ENCODE measurements at places on chromosomes 7 and 10. TPM values are rescaled to one million over a fixed set of nuclear protein-coding genes. Genes with fewer than 3 reads are reported as not detected.

- no peak for DNase-seq
Observed at GRCh38 chr7:141511676-141512396, 39.4 kb upstream of the AGK start.

RTKN2 gene
- 9.6 TPM for polyA plus RNA-seq

SPDYE11 gene
- 0.95 TPM for polyA plus RNA-seq

TMEM60 gene
- 27.4 TPM for polyA plus RNA-seq

GRCh38 chr7:30713392-30713791, 31.1 kb upstream of the CRHR2 start:
- DNase-seq = no peak

Measured in left renal pelvis (tissue), 4 donors.